IMR-90 (cell line): ENCODE measurements at places on chromosomes 4 and X. TPM values are rescaled to one million over a fixed set of nuclear protein-coding genes. Genes with fewer than 3 reads are reported as not detected.

- no peak for DNase-seq
Measured at GRCh38 chrX:1534301-1535168, 2.5 kb downstream of the P2RY8 start.

Gene NR0B1
- total RNA-seq, result not detected in 2 replicates

DNA sequence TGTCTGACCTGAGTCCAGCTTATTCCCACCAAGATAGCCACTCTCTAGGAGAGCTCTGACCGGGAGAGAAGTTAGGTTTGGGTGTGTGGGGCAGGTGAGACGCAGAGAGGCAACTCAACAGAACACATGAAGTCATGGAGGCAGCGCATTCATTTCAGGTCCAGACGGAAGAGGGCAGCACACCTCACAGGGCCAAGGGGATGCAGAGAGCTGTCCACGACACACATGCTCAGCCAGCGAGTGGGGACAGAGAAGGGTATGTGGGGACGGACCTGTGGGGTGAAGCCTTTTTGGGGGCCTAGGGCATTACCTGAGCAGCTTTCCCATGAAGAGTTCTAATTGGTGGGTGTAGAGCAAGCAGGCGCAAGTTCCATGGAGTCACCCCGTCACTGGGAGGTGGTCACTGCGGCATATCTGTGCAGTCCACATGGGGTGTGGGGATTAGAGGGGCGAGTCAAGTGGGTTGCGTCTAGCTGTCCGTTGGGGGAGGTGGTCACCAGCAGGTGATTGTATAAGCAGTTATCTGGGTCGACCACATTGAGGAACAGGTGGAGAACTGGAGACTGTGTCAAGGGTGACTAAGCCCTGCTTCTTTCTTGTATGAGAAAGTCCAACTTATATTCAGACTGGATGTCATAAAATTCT is 24.3 kb upstream of the UXT start:
- DNase-seq, result no peak

GRCh38 chr4:38759790-38760122 is 23.0 kb downstream of the TLR10 start:
- no peak for DNase-seq

DNA sequence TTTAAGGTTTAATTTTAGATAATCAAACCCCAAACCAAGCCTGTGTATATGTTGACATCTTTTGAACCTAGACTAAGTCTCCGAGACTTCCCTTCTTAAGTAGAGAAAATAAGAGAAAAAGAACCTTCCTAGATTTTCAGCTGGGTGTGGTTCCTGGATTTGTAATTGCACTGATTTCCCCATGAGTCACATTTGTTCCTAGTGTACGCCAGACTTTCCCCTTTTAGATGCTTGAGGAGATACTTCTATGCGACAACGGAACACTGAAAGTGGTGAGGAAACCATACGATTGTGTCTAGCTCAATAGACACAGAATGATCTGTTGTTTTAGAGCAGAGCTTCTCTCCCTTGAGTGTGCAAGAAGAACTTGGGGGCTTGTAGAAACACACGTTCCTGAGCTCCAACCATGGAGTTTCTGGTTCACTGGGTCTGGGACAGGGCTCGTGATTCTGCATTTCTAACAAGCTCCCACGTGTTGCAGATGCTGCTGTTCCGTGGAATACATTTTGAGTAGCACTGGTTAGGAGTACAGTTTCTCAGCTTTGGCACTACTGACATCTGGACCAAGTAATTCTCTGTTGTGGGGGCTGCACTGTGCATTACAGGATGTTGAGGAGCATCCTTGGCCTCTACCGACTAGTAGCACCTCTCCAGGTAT is 87.1 kb downstream of the AMELX start:
- DNase-seq, result no peak
